ENCODE measurements at places on chromosomes 7 and 10. TPM values are rescaled to one million over a fixed set of nuclear protein-coding genes. Genes with fewer than 3 reads are reported as not detected.
A peak's percentile ranks its signal among the peaks of the same experiment; 100 is the strongest.

DNA sequence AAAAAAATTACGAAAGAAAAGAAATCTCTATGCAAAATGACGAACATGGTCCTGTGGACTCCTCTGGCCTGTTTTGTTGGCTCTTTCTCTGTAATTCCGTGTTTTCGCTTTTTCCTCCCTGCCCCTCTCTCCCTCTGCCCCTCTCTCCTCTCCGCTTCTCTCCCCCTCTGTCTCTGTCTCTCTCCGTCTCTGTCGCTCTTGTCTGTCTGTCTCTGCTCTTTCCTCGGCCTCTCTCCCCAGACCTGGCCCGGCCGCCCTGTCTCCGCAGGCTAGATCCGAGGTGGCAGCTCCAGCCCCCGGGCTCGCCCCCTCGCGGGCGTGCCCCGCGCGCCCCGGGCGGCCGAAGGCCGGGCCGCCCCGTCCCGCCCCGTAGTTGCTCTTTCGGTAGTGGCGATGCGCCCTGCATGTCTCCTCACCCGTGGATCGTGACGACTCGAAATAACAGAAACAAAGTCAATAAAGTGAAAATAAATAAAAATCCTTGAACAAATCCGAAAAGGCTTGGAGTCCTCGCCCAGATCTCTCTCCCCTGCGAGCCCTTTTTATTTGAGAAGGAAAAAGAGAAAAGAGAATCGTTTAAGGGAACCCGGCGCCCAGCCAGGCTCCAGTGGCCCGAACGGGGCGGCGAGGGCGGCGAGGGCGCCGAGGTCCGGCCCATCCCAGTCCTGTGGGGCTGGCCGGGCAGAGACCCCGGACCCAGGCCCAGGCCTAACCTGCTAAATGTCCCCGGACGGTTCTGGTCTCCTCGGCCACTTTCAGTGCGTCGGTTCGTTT, 83.5 kb upstream of the SLF2 start:
- H3K4me3 ChIP-seq = peak overlapping the region; percentile 5
- peaks cover 87% of the 10 kb centered on the region for H3K27me3 ChIP-seq
- H3K36me3 ChIP-seq = no peaks in the 10 kb centered on the region
- no peak for DNase-seq
- H3K4me1 ChIP-seq = peaks cover 9% of the 10 kb centered on the region
- H3K27ac ChIP-seq = no peak overlapping the region

GRCh38 chr10:35372329-35372728, 36.0 kb downstream of the CCNY start:
- peaks cover 18% of the 10 kb centered on the region for H3K4me1 ChIP-seq
- H3K27me3 ChIP-seq = no peaks in the 10 kb centered on the region
- H3K36me3 ChIP-seq = no peaks in the 10 kb centered on the region
- peak; percentile 83 for DNase-seq
- H3K4me3 ChIP-seq = no peak overlapping the region

DNA sequence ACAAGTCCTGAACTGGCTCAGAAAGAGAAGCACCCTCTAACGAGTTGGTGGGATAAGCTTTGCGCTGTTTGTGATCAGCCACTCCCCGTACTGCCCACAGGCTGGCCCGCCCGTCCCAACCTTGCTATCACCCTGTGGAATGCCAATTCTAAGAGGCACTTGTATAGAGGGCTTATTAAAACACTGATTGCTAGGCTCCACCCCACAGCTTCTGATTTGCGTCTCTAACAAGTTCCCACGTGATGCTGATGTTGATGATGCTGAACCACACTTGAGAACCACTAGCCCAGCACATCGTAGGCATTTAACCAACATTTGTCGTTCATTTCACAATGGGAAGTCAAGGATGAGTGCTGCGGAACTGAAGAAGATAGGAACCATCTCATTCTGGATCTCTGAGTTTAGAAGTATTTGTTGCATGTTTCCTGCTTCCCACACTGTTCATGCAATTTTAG, 12.7 kb upstream of the GSAP start:
- H3K36me3 ChIP-seq = no peaks in the 10 kb centered on the region
- H3K4me3 ChIP-seq = no peak overlapping the region
- peaks cover 32% of the 10 kb centered on the region for H3K4me1 ChIP-seq

GRCh38 chr10:17033529-17034260, 95.9 kb downstream of the CUBN start:
- H3K4me3 ChIP-seq = no peak overlapping the region
- no peaks in the 10 kb centered on the region for H3K36me3 ChIP-seq
- H3K4me1 ChIP-seq = peaks cover 17% of the 10 kb centered on the region
- no peak overlapping the region for H3K27ac ChIP-seq

DNA sequence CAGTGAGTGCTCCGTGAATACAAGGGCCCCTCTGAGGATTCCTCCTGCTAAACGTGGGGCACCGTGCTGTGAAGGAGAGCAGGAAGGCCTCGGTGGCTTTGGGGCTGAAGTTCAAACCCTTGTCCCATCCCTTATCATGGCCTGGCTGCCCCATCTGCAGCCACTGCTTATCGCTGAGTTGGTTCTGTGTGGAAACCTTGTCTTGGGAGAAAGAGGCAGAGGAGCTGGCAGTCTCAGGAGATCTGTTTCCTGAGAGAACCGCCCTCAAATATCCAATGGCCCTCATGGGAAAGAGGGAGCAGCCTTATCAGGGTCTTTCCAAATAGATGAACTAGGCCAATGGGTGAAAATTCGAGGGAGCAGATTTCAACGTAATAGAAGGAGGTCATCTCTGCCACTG, 52.0 kb upstream of the NRF1 start:
- H3K4me1 ChIP-seq = no peaks in the 10 kb centered on the region
- no peak for DNase-seq
- no peaks in the 10 kb centered on the region for H3K36me3 ChIP-seq
- peaks cover 15% of the 10 kb centered on the region for H3K27me3 ChIP-seq

The ENTPD1 gene
- 0.95 TPM for total RNA-seq

The PDE6C gene
- not detected for total RNA-seq

The FUOM gene
- 28.8 TPM for total RNA-seq
